Mammary epithelial cell (primary cell): ENCODE measurements at places on chromosomes 16 and 17.

GRCh38 chr17:34998205-34998604 is 17.9 kb downstream of the LIG3 start:
- DNase-seq: peak; percentile 57

GRCh38 chr16:72921106-72921505 is 126.8 kb downstream of the ZFHX3 start:
- no peak for DNase-seq

- peak; percentile 68 for DNase-seq
These were observed 963 bp upstream of the METTL22 start for GRCh38 chr16:8620535-8620934.

GRCh38 chr17:65742403-65743307 is 181.2 kb upstream of the AXIN2 start:
- peak; percentile 71 for DNase-seq

- peak; percentile 42 for DNase-seq
These were observed 41.2 kb downstream of the C16orf87 start for GRCh38 chr16:46789499-46790414.

- DNase-seq: no peak
These were observed 2.0 kb upstream of the LPO start for GRCh38 chr17:58236394-58236793.

- DNase-seq: no peak
These were observed 99.4 kb downstream of the CYLD start for GRCh38 chr16:50841081-50841886.
